ENCODE measurements at places on chromosomes 2 and 18. TPM values are rescaled to one million over a fixed set of nuclear protein-coding genes. Genes with fewer than 3 reads are reported as not detected.

The TRIM54 gene
- total RNA-seq = 0.09 TPM

The COMMD1 gene
- 36.1 TPM for total RNA-seq

The LTBP1 gene
- total RNA-seq = 0.14 TPM

The COPS8 gene
- total RNA-seq = 65.8 TPM

The SERPINB3 gene
- total RNA-seq = not detected

The MAB21L4 gene
- not detected for total RNA-seq

The ESPNL gene
- total RNA-seq = 0.21 TPM

The RTTN gene
- total RNA-seq = 22.2 TPM

The TMEM169 gene
- total RNA-seq = 1.6 TPM

The ANKRD30BL gene
- not detected for total RNA-seq

The SOCS6 gene
- 2.1 TPM for total RNA-seq

The TYW5 gene
- 9.6 TPM for total RNA-seq

The ACOXL gene
- total RNA-seq = 0.23 TPM

The UGT1A8 gene
- total RNA-seq = not detected

The CHRNG gene
- not detected for total RNA-seq

The MRO gene
- not detected for total RNA-seq

The DES gene
- total RNA-seq = not detected

The LYG1 gene
- 0.86 TPM for total RNA-seq

The PSD4 gene
- total RNA-seq = 232 TPM

The CYTIP gene
- total RNA-seq = 536 TPM

The ZEB2 gene
- total RNA-seq = 7.5 TPM

The SATB2 gene
- 0.21 TPM for total RNA-seq

The CPO gene
- total RNA-seq = not detected

The WBP1 gene
- total RNA-seq = 24.9 TPM

The LONRF2 gene
- total RNA-seq = 0.02 TPM

The MTCL1 gene
- total RNA-seq = 0.14 TPM

The CCDC121 gene
- total RNA-seq = 0.11 TPM

The SP9 gene
- total RNA-seq = not detected

The PCGF1 gene
- total RNA-seq = 21.7 TPM

The PTH2R gene
- total RNA-seq = not detected

The FAM110C gene
- 0.96 TPM for total RNA-seq

The CAPN14 gene
- 0.64 TPM for total RNA-seq

The SALL3 gene
- not detected for total RNA-seq

The KCNIP3 gene
- not detected for total RNA-seq

The ANKAR gene
- 2.7 TPM for total RNA-seq

The RPE gene
- total RNA-seq = 33.2 TPM

The GPAT2 gene
- total RNA-seq = 8.4 TPM

The RAB6D gene
- not detected for total RNA-seq

The FZD7 gene
- total RNA-seq = 0.58 TPM

The OST4 gene
- 305 TPM for total RNA-seq

The STAMBP gene
- total RNA-seq = 104 TPM

The KCNJ3 gene
- not detected for total RNA-seq

The PSMA8 gene
- total RNA-seq = 1.4 TPM

The MC2R gene
- not detected for total RNA-seq

The METAP1D gene
- 5.3 TPM for total RNA-seq

The ATP6V1B1 gene
- total RNA-seq = not detected

The EPB41L3 gene
- total RNA-seq = 13.4 TPM

The GCA gene
- total RNA-seq = 16.2 TPM

The UGT1A4 gene
- not detected for total RNA-seq

The SFTPB gene
- not detected for total RNA-seq

The DAW1 gene
- not detected for total RNA-seq

The GIGYF2 gene
- 51.9 TPM for total RNA-seq

The CNGA3 gene
- total RNA-seq = not detected

The PTPRN gene
- total RNA-seq = 0.43 TPM

Data from activated CD4-positive, alpha-beta T cell treated with anti-CD3 and anti-CD28 coated beads for 36 hours (primary cell).